ENCODE measurements at places on chromosomes 7 and 10.

- H3K27ac ChIP-seq, result no peak overlapping the region
- no peak overlapping the region for H3K4me3 ChIP-seq
- no peaks in the 10 kb centered on the region for H3K27me3 ChIP-seq
- no peak for DNase-seq
- no peaks in the 10 kb centered on the region for H3K36me3 ChIP-seq
Measured at GRCh38 chr7:10821156-10821555, 152.5 kb upstream of the PHF14 start.

DNA sequence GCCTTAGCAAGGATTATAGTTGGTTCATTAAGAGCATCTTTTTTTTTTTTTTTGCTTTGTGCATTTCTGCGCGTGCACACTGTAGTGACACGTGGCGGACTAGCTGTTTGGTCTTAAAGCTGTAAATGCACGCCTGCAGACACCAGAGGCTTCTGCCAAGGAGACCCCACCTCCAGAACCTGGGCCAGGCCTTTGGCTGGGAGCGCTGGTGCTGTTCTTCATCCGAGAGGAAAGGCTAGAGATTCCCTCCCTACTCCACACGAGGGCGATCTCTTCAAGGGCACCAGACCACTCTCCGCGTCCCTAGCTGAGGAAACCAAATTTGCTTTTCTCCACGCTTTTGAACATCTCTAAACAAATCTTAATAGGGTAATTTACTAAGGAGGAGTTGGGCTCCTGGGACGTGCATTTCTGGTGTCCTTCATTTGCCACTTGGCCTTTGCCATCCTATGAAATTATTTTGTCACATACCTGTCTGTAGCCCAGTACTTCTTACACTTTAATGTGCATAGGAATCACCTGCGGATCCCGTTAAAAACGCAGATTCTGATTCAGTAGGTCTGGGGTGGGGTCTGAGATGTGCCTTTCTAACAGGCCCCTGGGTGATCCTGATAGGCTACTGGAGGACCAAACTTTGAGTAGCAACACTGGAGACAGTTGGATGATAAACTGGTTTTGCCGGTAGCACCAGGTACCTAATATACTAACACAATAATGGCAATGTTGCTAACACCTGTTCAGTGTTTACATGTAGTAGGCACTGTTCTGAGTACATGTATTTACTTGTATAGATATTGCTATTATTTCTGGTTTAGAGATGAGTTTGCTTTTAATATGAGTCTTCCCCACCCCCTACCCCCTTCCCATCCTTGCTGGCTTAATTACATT, 1.3 kb upstream of the SLC26A5 start:
- no peaks in the 10 kb centered on the region for H3K36me3 ChIP-seq
- no peak overlapping the region for H3K27ac ChIP-seq
- peak; percentile 78 for DNase-seq

- H3K27me3 ChIP-seq, result no peaks in the 10 kb centered on the region
- DNase-seq, result peak; percentile 63
- no peaks in the 10 kb centered on the region for H3K36me3 ChIP-seq
- H3K27ac ChIP-seq, result no peak overlapping the region
Measured at GRCh38 chr7:158362912-158363905, 224.4 kb downstream of the PTPRN2 start.

DNA sequence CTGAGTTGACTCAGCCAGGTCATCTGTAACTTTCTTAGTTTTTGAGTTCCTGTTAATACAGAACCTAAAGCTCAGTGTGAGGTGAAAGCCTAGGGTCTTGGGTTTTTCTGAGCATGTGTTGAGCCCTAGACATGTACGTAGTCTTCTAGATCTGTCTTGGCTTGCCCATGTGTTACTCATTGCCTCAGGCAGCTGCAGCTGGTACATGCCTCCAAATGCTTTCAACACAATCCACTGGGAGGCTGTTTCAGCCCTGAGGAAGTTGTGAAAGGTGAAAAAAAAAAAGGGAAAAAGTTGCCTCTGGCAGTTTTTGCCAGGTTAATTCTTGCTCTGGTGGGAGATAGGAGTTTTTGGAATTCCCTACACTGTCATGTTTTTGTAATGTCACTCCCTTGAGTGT, 134.6 kb downstream of the RNF216 start:
- H3K27ac ChIP-seq, result no peak overlapping the region
- H3K27me3 ChIP-seq, result no peaks in the 10 kb centered on the region
- no peaks in the 10 kb centered on the region for H3K4me1 ChIP-seq
- no peak for DNase-seq

DNA sequence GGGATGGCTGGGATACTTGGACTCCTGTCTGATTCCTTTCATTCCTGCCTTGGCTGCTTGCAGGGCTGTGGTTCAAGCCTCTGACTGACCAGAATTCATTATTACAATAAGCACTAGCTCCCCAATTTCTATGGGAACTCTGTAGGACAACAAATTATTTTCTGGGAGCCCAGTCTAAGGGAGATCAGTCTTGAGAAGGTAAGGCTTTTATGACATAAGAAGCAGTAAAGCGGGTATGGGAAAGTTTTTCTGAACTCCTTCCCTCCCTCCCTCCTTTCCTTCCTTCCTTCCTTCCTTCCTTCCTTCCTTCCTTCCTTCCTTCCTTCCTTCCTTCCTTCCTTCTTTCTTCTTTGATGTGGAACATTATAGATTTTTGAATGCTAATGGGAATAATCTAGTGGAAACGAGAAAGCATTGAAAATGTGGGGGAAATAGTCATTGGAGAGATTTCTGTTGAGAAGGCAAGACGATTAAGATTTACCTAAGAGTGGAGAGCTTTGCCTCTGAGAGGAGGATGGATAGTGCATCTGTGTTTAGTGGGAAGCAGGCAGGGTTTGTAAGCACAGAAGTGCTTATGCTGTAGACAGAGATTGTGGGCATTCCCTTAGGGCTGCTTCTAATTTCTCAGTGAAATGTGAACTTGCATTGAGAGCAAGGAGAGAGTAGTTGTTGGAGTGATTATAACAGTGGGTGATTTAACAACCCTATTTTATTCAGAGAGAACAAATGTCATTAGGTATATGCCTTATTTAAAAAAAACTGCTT, 201.5 kb downstream of the DNAJB9 start:
- H3K27ac ChIP-seq, result no peak overlapping the region
- no peaks in the 10 kb centered on the region for H3K36me3 ChIP-seq
- no peak overlapping the region for H3K4me3 ChIP-seq
- no peaks in the 10 kb centered on the region for H3K4me1 ChIP-seq
- DNase-seq, result no peak
